ENCODE measurements at places on chromosomes 3 and 15.

GRCh38 chr3:186511245-186511644 is 32.9 kb downstream of the CRYGS start:
- no peak for DNase-seq

DNA sequence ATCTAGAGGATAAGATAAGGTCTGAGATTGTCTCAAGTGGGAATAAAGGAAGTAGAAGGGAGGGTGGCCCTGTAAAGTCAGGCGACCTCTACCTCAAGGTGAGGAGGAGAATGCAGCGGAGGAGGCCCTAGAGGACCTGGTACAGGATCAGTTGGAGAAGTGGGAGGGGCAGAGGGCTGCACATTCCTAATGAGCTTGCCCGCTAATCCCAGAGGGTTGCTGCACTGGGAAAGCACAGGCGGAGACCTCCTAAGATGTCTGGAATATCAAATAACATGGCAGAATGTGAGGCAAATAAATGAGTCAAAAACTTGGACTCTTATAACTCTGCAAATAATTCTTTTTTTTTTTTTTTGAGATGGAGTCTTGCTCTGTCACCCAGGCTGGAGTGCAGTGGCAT is 30.2 kb upstream of the VPS8 start:
- DNase-seq = no peak

- DNase-seq = no peak
These were observed 129.3 kb downstream of the RBMS3 start for GRCh38 chr3:29410220-29410619.

DNA sequence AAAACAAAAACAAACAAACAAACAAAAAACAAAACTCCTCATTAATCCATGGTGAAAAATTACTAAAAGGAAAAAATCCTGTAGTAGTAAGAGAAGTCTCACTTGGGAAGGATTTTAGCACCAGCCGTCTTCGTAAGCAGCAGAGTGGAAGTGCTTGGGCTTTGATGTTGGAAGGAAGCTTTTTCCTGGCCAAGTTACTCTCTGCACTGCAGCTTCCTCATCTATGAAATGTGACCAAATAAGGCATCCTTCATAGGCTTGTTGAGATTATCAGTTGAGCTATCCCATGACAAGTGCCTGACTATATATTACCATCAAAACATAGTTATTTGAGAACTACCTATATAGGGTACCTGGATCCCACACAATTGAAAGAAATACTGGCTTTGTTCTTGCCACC is 436.4 kb upstream of the ONECUT1 start:
- DNase-seq = no peak

GRCh38 chr3:134887536-134887935 is 92.5 kb downstream of the EPHB1 start:
- no peak for DNase-seq
